ENCODE measurements at places on chromosomes 6 and 20. TPM values are rescaled to one million over a fixed set of nuclear protein-coding genes. Genes with fewer than 3 reads are reported as not detected.

DNA sequence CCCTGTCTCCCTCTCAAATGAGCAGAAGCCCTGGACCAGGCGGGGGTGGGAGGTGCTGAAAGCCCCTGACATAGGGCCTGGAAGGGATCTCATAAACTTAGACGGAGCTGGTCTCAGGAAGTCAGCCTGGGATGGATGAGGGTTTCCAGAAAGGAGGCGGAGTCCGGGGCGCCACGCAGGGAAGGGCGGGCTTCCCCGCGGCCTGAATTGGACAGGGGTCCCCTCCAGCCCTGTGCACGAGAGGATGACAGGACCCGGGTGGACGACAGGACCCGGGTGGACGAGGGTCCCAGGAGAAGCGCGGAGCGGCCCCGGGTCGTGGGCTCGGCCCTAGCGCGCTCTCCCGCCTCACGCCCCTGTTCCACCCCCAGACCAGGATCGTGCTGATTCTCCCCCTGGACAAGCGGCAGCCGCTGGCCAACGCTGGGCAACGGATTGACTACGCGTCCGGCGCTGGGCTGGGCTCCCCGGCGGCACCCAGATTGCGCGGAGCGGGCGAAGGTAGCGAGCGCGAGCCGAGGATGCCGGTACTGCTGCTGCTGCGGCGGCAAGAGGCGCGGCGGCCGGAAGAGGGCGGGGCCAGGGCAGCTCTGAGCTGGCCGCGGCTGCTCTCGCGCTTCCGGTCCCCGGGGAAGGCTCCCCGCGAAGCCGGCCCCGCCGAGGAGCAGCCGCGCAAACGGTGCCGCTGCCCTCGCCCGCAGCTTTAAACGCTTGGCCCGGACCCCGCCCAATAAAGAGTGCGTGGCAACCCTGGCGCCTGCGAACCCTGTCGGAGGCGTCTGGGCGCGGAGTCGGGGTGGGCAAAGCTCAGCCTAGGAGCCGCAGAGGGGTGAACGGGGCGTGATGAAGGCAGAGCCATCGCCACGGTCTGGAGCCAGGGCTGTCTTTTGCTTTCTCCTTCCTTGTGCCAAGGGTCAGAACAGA, 1.3 kb downstream of the C20orf144 start:
- DNase-seq: no peak

DNA sequence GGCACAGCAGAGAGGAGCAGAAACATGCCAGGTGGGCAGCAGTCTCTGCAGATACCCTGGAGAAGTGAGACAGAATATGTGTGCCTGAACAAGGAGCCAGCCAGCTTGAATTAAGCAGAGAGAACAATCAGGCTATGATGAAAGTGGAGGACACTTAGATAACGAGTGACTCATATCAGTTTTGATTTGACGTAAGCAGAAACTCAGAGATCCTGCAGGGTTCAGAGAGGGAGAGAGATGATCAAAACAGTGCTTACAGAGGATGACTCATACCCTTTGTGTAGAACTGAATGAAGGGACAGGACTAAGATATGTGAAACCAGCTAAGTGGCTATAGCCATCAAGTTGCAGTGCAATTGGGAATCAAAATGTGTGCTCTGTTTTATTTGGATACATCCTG, 300.7 kb downstream of the TENT5A start:
- DNase-seq: peak; percentile 33

- no peak for DNase-seq
These were observed 96.5 kb downstream of the PLEKHG1 start for GRCh38 chr6:150696190-150696589.

DNA sequence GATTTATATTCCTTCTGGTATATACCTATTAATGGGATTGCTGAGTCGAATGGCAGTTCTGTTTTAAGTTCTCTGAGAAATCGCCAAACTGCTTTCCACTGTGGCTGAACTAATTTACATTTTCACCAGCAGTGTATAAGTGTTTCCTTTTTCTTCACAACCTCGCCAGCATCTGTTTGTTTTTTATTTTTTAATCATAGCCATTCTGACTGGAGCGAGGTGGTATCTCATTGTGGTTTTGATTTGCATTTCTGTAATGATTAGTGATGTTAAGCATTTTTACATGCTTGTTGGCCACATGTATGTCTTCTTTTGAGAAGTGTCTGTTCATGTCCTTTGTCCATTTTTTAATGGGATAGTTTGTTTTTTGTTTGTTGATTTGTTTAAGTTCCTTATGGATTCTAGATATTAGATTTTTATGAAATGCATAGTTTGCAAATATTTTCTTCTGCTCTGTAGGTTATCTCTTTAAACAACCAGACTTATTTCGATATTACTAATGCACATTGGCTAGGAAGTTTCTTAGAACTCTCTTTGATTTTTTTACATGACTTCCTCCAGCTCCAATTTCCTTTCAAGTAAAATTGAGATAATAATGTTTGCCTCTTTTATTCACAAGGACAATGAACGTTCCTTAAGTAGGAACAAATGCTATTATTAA, 12.2 kb upstream of the VNN1 start:
- DNase-seq: no peak

DNA sequence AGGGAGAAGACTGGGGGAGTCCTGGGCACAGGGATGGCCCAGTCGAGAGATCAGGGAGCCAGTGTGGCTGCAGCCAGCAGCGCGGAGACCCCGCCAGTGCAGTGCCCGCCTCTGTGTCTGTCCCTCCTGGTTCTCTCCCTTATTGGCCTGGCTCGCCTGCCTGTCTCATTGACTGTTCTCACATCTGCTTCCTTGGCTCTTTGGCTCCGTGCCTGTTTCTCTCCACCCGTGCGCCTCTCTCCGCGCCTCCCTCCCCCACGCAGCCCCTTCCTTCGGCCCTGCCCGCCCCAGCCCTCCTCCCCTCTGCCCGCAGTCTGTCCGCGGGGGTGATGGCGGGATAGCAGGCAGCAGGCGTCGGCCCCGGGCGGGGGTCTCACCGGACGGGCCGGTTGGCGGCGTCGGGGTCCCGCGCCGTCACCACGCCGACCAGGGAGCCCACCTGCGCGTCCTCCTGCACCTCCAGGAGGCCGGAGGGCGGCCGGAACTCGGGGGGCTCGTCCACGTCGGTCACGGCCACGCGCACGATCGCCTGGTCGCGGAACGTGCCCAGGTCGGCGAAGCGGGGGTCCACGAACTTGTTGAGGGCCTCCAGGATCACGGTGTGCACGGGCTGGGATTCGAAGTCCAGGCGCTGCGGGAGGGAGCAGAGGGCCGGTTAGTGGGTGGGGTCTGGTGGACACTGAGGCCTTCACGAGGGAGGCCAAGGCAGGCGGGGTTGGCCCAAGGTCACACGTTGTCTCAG, 92.0 kb downstream of the CD40 start:
- DNase-seq: no peak

GRCh38 chr20:56924292-56925081, 295.4 kb downstream of the TFAP2C start:
- DNase-seq: no peak

GRCh38 chr20:1721687-1722512, 64.3 kb upstream of the SIRPG start:
- DNase-seq: no peak

GRCh38 chr20:14951707-14952418, 614.5 kb upstream of the FLRT3 start:
- DNase-seq: peak; percentile 42

DNA sequence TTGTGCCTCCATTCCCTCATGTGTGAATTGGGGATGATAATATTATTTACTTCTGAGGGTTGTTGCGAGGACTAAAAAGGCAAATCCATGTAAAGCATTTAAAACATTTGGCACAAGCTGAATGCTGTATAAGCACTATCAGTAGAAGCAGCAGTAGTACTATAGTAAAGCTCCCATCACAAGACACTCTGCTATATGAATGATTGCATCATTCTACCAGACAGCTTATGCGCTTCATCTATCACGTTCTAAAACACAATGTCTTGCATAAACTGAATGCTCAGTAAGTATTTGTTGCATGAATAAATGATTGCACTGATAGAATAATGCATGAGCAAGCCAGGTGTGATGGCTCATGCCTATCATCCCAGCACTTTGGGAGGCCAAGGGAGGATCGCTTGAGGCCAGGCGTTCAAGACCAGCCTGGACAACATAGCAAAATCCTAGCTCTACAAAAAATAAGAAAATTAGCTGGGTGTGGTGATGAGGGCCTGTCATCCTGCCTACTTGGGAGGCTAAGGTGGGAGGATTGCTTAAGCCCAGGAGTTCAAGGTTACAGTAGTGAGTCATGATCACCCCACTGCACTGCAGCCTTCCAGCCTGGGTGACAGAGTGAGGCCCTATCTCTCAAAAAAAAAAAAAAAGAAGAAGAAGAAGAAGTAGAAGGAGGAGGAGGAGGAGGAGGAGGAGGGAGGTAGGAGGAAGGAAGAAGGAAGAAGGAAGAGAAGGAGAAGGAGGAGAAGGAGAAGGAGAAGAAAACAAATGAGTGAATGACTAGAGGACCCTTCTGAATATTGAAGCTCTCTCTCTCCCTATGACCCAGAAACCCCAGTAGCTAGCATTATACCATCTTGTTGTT, 50.0 kb upstream of the FOXO3 start:
- no peak for DNase-seq

SCUBE3 gene
- total RNA-seq: 2.3 TPM

TTLL9 gene
- 0.29 TPM for total RNA-seq

LPA gene
- not detected for total RNA-seq

Data from glomerular endothelial cell (primary cell).